Astrocyte of the cerebellum (primary cell): ENCODE measurements at places on chromosomes 5 and 9.

GRCh38 chr9:35116539-35116897 lies 856 bp upstream of the ATOSB start:
- no peak for DNase-seq

- no peak for DNase-seq
Observed at GRCh38 chr9:98021306-98022040, 35.1 kb upstream of the NANS start.

DNA sequence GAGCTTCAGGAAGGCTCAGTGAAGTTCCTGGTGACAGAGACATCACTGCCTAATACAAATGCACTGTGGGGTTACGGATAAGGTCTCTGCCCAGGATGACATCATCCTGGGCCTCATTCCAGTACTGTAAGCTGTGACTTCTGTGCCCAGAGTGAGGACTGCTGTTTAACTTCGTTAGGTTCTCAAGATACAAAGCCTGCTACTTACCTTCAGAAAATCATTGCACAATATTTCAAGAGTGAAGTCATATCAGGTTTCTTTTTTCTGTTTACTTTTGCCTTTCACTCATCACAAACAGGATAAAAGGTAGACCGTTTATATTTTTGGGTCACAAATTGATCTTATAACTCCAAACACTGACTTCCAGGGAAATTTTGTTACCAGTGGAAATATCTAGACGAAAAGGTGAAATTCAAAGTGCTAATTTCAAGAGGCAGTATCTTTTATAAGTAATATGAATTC lies 241.2 kb downstream of the PIK3R1 start:
- no peak for DNase-seq

GRCh38 chr5:111063709-111064322 lies 7.7 kb upstream of the TSLP start:
- DNase-seq = no peak

DNA sequence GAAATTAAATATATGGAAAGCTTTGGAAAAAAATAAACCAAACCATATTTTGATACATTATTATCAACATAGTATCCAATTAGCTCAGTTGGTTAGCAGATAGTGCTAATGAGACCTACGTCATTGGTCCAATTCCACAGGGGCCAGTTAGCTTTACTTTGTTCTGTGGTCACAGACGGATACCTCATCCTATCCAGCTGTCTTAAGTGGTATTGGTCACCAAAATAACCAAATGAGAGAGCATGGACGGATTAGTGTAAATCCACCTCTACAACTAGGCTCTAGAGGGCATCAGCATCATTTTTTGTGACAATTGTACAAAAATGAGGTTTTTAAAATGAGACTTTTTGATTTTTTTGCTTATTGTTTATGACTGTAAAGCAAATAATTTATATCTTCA lies 364.2 kb downstream of the KIAA0825 start:
- no peak for DNase-seq

GRCh38 chr9:88567870-88568269 lies 32.9 kb downstream of the NXNL2 start:
- DNase-seq = no peak

DNA sequence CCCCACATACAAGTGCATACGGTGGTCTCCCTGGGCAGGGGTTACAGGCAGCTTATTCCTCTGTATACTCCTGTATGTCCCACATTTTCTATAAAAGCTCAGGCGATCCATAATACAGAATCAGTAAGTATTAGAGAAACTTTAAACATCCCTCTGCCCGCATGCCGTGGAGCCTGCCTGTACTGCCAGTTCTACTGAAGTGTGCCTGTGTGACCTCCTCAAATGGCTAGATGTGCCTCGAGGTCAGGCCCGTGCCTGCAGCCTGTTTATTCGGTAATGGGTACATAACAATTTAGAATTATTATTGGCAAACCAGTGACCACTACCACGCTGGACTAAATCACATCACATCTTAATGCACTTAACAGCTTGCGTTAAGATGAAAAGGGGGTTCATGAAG lies 190.8 kb downstream of the FANCC start:
- DNase-seq = no peak

GRCh38 chr5:107213025-107213424 lies 457.7 kb downstream of the EFNA5 start:
- no peak for DNase-seq

DNA sequence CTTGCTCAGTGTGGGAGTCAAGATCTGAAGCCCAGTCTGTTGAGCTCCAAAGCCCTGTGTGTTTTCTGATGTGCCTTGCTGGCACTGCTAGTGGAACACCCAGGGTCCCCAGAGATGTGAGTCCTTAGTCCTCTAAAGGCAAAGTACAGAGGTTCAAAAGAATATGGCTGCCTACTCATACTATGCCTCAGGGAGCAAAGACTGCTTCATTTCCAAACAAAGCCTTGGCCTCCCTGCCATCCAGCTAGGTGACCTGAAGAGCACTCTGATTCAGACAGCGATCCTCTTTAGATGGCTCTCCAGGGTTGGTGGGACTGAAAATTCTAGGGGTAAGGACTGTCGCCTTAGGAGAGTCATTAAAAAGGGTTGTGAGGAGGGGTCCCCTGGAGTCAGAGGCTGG lies 2.0 kb downstream of the PRLR start:
- DNase-seq = no peak

GRCh38 chr5:133423618-133424282 lies 188.6 kb downstream of the FSTL4 start:
- DNase-seq = no peak

DNA sequence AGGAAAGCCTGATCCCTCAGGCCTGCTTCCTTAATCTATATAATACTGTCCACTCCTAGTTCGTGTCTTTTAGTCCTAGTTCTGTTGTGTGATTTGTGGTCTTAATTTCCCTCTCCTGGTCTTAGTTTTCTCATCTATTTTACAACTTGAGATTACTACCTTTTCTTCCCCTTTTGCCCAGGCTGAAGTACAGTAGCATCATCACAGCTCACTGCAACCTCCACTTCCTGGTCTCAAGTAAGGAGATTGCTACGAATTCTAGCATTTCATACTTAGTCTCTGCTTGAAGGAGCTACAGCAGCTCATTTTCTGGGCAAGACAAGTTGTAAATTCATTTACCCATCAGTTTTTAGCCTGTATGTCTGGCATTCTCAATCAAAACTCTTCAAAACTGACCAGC lies 5.5 kb downstream of the TRIM32 start:
- DNase-seq = no peak

DNA sequence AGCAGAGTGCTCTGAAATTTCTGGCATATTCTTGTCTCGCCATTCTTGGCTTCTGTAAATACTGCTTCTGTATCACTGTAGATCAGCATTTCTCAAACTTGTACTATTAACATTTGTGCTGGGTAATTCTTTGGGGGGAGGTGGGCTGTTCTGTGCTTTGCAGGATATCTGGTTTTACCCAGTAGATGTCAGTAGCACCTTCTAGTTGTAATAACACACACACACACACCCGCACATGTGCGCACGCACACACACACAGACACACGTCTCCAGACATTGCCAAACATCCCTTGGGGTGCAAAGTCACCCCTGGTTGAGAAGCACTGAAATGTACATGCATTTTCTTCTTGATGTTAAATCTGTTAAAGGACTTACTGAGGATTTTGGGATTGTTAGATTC lies 304.1 kb downstream of the MAT2B start:
- no peak for DNase-seq

- DNase-seq = no peak
Observed at GRCh38 chr9:127521919-127522304, 70.6 kb downstream of the LRSAM1 start.

DNA sequence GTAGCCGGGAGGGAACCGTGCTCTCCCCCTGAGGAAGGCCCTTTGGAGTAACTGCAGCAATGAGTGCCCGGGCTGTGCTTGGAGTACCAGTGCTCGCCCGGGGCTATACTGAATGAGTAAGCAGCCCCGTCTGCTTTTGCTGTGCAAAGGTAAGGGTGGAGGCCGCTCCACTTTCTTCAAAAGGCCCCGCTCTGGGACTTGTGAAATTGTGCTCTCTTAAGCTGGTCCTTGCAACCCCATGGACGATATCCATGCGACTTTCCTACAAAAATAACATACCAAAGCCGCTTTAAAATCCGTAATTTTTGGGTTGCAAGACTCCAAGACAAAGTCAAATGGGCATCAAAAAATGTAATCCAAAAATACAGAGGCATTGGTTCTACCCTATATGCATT lies 578 bp upstream of the TNFAIP8 start:
- no peak for DNase-seq

- no peak for DNase-seq
Observed at GRCh38 chr5:31047621-31048020, 145.9 kb upstream of the CDH6 start.

GRCh38 chr5:81235287-81236072 lies 2.4 kb downstream of the CKMT2 start:
- DNase-seq = no peak

DNA sequence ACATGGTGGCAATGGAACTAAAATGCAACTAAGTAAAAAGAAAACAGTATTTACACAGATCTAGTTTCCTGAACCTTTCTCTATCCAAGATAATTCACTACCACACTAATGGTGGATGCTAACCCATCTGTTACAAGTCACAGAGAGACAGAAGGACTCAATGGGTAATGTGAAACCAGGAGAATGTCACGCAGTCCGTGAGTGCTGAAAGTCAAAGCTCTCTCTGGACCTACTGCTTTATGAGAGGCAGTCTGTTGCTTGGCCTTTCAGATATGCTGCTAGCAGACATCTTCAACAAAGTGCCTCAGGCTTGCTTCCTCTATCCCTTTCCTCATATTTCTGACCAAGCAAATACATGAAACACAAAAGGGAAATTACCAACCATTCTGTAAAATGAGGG lies 69.0 kb upstream of the GLRX start:
- DNase-seq = no peak

DNA sequence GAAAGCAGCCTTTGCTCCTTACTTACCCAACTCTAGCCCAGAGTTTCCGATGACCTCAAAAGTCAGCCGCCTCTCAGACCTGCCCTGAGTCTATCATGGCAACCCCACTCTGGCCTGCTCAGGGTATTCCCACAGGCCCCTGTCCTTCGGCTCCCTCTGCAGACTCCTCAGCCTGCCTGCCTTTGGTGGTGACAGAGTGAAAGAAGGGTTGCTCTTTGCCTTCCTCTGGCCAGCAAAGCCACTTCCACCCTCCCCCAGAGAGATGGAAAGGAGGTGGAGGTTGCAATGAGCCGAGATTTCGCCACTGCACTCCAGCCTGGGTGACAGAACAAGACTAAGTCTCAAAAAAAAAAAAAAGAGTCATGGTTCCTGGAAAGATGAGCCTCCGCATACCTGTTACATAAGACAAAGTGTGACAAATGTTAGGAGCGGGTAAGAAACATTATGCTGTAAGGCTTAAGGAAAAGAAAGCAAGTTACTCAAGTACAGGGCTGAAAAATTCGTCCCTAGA lies 2.3 kb upstream of the SMIM33 start:
- DNase-seq = no peak

DNA sequence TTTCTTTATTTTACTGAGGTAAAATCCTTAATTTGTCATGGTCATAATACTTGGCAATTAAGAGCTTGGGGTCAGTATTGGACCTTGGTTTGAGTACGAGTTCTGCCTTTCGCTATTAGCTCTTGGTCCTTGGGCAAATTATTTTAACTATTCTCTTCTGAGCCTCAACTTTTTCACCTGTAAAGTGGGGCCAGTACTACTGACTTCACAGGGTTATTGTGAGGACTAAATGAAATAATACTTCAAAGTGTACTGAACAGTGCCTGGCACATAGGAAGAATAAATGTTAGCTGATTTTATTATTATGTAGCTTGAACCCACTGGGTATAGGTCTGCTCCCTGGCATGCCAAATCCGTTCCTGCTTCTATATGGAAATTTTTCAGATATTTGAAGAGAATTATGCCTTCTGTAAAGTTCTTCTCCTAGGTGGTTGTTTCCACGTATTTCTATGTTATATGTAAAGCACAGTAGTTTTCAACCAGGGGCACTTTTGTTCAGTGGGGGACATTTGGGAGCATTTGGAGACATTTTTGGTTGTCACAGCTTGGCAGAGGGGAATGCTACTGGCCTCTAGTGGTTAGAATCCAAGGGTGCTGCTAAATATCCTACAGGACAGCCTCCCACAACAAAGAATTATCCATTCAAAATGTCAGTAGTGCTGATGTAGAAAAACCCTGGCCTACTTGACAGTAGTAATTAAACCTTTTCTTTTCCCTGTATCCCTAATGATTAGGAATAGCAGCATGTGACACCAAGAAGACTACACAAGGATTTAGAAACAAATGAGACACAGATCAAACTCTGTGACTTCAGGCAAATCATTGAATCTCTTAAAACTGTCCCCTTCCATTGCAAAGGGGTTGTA lies 4.5 kb downstream of the RCL1 start:
- DNase-seq = peak; percentile 16

DNA sequence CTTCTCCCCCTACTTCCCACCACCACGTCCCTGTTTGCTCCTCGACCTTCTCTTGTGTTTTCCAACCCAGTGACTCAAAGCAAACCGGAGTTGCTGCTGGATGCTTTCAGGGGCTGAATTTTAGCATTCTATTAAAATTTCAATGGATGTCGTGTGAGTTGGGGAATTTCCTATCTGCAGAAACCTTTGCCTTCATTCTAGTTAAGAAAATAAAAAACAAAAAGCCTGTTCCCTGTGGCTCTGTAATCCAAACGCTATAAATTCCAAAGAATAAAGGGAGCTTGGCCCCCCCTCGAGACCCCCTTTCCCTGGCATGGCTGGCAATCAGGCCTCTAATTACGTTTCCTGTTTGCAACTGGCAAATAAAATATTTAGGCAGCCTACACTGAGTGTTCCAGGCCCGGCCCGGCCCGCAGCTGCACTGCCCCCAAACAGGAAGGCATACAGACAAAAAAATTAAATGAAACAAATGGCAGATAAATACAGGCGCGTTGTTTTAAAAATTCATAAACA lies 139.4 kb upstream of the PPP1R26 start:
- DNase-seq = no peak

DNA sequence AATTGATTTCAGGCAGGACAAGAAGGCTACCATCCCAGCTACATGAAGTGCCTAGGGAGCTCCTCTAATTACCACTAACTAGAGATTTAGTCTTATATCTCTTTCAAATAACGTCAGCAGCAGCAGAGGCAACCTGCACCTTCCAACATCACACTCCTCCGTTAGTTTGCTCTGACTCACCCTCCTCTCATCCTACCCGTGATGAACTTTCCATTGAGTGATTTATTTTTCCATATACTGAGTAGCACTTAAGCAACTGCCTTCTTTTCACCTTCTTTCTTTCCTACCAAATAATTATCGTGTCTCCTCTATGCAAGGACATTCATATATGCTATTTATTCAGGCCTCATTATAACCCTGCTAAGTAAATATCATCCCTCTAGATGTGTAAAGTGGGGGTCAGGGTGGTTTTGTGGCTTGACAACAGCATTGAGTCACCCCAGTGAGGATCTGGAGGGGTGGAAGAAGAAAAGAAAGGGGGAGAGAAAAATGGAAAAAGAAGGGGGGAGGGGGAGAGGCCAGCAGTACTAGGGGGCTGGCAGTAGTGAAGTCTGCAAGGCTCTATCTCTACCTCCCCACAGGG lies 64.6 kb upstream of the CAST start:
- DNase-seq = no peak

DNA sequence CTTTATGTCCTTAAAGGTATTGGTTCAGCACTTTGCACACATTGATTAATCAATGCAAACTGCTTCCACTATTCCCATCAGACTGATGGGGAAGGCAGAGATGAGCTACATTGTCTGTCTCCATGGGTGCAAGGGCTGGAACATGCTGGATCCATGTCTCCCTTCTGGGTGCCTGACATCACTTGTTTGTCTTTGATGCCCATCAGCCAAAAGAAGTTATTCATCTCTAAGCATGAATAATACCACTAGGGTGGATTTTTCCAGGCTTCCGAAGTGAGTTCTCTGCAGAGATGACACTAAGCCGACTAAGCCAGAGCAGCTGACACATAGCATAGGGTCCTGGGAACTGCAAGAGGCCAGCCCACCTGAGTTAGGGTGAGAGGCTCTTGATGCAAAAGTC lies 8.7 kb downstream of the FGF1 start:
- DNase-seq = no peak
